ENCODE measurements at places on chromosomes 4 and X.

DNA sequence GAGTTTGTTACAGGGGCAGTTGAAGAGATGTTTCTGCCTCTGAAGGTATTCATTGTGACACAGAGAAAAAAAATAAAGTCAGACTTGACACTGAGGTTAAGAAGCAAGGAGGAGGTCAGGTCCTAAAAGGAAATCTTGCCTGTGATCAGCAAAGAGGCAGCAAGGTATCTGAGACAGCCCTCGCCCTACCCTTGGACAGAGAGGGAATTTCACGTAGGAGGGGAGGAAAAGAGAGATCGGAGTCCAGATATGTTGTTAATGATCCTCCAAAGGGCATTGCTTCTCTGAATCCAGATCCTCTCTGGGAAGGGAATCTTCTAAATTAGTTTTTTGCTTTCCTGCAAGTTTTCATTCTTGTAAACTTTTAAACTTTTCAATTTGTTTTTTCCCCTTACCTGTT, 15.3 kb upstream of the PRR27 start:
- DNase-seq: no peak

GRCh38 chr4:87057835-87058355, 123.1 kb downstream of the AFF1 start:
- no peak for DNase-seq

- DNase-seq: no peak
These were observed 19.0 kb upstream of the DCAF8L2 start for GRCh38 chrX:27571164-27571563.

DNA sequence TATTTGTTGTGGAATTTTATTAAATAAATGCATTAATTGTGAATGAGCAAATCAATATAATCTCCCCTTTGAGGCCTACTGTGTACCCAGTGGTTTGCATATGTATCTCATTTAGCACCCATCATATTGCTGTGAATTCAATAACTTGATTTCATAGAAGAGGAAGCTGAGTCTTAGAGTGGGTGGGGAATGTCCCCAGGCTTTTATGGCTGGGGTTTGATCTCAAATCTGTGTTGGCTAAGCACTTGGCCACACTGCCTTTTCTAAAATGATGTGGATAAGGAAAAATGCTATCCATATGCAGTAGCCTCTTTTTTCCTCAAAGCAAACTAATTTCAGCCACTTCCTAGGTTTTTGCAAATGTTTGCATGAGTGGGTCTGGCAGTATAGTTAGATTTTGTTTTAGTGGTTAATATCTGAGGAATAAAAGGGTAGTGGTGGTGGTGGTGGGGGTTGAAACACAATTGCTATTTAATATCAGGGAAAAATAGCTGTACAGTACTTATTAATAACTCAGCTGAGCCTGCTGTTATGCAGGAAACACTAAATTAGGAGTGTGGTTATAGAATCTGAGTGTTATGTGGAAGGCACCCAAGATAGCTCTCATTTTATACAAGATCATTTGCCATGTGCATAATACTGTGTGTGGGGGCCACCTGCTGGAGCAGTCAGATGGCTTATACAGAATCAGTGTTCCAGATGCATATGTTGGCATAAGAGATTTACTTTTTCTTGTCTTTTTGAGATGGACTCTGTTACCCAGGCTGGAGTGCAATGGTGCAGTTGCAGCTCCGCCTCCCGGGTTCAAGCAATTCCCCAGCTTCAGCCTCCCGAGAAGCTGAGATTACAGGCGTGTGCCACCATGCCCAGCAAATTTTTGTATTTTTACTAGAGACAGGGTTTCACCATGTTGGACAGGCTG, 108.0 kb downstream of the TMEM131L start:
- DNase-seq: no peak

- no peak for DNase-seq
These were observed 13.7 kb downstream of the RASSF6 start for GRCh38 chr4:73606465-73606974.

DNA sequence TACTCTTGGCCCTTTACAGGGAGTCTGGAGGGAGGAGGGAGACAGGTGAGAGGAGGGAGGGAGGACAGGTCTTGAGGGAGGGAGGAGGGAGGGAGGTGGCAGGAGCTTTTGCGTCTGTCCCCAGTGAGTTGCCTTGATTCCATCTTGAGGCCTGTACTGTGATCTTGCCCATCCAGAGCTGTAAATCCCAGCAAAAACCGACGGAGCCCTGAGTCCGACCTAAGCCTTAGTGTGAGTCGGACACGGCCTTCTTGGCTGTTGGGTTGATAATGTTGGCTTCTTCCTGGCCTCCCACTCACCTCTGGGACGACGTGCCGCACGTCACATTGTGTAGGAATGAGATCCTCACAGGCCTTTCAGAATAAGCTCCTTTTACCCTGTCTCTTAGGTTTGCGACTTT, 72.5 kb downstream of the RGS12 start:
- no peak for DNase-seq

DNA sequence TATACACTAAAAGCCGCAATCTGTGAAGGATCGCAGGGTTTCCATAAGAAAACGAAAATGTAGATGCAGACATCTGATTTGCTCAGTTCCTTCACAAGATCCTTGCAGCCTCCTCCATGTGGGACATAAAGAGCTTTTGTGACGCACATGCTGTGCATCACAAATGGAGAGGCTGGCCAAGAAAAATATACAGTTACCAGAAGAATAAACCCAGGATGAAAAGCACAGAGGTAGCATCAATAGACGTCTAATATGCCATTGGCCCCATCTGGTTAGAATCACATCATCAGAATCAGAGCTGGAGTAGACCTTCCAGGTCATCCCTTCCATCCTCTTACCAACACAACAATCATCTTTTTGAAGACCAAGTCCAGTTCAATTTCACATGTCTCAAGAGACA, 517.4 kb downstream of the RAB28 start:
- DNase-seq: no peak

DNA sequence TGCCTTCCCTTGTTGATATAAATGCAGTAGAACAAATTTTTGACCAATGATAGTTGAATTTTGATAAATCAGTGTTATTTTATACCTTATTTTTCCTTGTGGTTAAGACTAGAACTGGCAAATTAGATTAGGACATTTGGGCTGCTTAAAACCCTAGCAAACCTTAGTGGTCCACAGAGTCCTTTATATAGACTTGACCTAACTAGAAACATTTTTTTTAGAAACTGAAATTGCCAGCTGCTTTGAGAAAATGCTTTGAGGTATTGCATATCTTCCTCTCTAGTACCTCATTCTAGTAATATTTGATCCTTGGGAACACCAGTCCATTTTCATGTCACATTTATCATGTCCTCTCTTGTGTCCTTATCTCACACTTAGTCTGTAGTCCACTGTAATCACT, 580.3 kb downstream of the FSTL5 start:
- no peak for DNase-seq

DNA sequence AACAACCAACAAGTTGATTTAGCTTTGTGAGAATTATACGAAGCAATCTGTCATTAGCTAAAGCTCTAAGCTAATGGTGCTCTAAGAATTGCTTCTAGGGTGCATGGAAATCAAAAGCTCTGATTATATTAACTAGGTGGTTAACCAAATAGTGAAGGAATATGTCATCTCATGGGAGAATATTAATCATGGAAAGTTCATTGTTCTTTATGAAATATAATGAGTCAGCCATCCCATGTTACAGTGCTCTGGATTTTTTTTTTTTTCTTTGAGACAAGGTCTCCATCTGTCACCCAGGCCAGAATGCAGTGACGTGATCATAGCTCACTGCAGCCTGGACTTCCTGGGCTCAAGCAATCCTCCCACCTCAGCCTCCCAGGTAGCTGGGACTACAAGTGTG, 10.5 kb downstream of the DCAF8L2 start:
- no peak for DNase-seq

GRCh38 chr4:186025408-186025690, 43.6 kb upstream of the TLR3 start:
- DNase-seq: no peak

DNA sequence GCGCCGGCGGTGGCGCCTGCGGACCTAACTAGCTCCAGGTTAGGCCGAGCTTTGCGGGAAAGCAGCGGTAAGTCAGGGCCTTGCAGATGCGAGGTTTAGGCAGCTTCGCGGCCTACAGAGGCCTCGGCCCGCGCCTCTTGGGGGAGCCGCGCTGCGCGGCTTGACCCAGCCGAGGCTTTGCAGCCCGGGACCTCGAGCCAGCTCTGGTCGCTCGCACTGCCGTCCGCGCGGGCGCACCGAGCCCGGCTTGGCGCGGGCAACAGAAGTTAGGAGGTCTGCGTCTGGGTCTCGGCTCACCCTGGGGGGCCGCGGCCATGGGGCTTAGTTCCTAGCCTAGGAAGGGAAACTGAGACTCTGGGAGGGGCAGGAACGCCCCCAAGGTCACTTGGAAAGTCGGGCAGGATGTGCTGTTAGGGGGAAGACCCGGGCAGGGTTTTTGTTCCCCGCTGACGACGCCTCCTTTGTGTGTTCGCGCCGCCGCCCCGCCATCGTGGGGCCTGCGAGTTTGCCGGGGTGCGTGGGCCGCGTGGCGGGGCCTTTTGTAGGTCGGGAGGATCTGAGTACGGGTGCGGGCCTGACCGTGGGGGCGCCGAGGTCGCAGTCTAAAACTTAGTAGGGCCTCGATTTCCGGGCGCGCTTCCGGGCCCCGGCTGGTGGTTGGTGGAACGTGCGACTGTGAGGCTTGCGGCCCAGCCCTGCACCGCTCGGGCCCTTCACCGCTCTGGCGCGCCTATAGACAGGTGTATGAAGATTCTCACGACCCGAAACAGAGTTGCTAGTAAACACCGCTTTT, 482 bp downstream of the RNF4 start:
- DNase-seq: no peak

- DNase-seq: no peak
These were observed 115.7 kb upstream of the PJA1 start for GRCh38 chrX:69280933-69281332.

- DNase-seq: no peak
These were observed 312.8 kb downstream of the TENM3 start for GRCh38 chr4:182555997-182556418.

- DNase-seq: no peak
These were observed 108.0 kb upstream of the TBL1X start for GRCh38 chrX:9356846-9357245.

GRCh38 chr4:28788929-28789490, 1928.4 kb downstream of the STIM2 start:
- DNase-seq: no peak

GRCh38 chr4:38665551-38666411, 1.8 kb downstream of the KLF3 start:
- no peak for DNase-seq

- DNase-seq: no peak
These were observed 40.0 kb upstream of the ARSJ start for GRCh38 chr4:114019276-114019968.

Data from progenitor cell of endocrine pancreas (in vitro differentiated cells).